ENCODE measurements at places on chromosomes 13 and 19. TPM values are rescaled to one million over a fixed set of nuclear protein-coding genes. Genes with fewer than 3 reads are reported as not detected.

The MEIOSIN gene
- total RNA-seq = not detected

The KCNRG gene
- 0.82 TPM for total RNA-seq

The ZNF441 gene
- 7.9 TPM for total RNA-seq

The ZNF226 gene
- total RNA-seq = 14.7 TPM

The MISP gene
- total RNA-seq = not detected

The LILRB5 gene
- not detected for total RNA-seq

The HMGB1 gene
- 650 TPM for total RNA-seq

The ICAM4 gene
- 0.99 TPM for total RNA-seq

The KBTBD6 gene
- 4.9 TPM for total RNA-seq

The ZNF793 gene
- 4.7 TPM for total RNA-seq

DNA sequence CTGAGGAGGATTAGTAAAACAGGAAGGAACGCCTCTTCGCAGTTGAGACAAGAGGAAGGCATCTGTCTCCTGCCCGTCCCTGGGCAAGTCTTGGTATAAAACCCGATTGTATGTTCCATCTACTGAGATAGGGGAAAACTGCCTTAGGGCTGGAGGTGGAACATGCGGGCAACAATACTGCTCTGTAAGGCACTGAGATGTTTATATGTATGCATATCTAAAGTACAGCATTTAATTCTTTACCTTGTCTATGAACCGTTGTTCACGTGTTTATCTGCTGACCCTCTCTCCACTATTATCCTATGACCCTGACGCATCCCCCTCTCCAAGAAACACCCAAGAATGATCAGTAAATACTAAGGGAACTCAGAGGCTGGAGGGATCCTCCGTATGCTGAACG, 722 bp upstream of the TIMM50 start:
- H3K27me3 ChIP-seq = no peaks in the 10 kb centered on the region
- H3K4me1 ChIP-seq = peaks cover 29% of the 10 kb centered on the region
- peak overlapping the region; percentile 97 for H3K27ac ChIP-seq
- DNase-seq = no peak
- H3K36me3 ChIP-seq = peaks cover 25% of the 10 kb centered on the region

DNA sequence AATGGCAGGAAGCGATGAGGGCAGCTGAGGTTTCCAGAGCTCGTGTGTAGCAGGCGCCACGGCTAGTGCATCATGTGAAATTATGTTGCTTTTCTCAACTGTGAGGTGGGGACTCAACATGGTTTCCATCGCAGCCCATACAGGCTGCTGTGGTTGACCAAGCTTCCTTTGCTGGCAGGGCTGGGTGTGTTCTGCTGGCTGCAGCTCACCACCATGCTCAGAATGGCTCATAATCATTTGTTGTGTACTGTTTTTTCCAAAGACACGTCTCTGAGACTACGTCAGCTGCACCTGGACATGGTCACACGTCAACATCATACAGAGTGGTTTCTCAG, 16.1 kb upstream of the RASA3 start:
- H3K27me3 ChIP-seq = peaks cover 37% of the 10 kb centered on the region
- peak overlapping the region; percentile 91 for H3K27ac ChIP-seq
- H3K4me1 ChIP-seq = peaks cover 81% of the 10 kb centered on the region
- peak; percentile 93 for DNase-seq
- H3K4me3 ChIP-seq = peak overlapping the region; percentile 58

GRCh38 chr13:30366088-30366487, 56.2 kb upstream of the UBE2L5 start:
- H3K4me3 ChIP-seq = no peak overlapping the region
- no peak for DNase-seq
- no peak overlapping the region for H3K27ac ChIP-seq

GRCh38 chr19:46442808-46443450, 14.2 kb upstream of the PNMA8C start:
- H3K27me3 ChIP-seq = peaks cover 3% of the 10 kb centered on the region
- no peak overlapping the region for H3K4me3 ChIP-seq
- H3K4me1 ChIP-seq = no peaks in the 10 kb centered on the region
- no peak overlapping the region for H3K27ac ChIP-seq
- no peak for DNase-seq

DNA sequence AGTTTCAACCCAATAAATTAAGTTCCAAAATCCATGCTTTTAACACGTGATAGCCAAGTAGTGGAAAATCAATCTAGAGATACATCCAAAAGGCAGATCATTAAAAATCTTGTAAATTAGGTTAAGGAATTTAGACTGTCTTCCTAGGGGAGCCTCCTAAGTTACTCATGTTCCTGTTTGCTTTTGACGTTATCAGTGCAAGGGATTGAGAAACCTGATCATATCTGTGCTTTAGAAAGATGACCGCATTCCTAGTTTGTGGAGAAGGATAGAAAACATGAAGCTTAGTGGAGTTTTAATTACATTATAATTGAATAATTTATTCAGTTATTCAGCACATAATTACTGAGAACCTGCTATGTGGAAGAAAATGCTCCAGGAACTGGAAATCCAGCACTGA, 251.0 kb upstream of the ARGLU1 start:
- H3K36me3 ChIP-seq = no peaks in the 10 kb centered on the region
- DNase-seq = no peak
- no peak overlapping the region for H3K27ac ChIP-seq
- H3K4me3 ChIP-seq = no peak overlapping the region

DNA sequence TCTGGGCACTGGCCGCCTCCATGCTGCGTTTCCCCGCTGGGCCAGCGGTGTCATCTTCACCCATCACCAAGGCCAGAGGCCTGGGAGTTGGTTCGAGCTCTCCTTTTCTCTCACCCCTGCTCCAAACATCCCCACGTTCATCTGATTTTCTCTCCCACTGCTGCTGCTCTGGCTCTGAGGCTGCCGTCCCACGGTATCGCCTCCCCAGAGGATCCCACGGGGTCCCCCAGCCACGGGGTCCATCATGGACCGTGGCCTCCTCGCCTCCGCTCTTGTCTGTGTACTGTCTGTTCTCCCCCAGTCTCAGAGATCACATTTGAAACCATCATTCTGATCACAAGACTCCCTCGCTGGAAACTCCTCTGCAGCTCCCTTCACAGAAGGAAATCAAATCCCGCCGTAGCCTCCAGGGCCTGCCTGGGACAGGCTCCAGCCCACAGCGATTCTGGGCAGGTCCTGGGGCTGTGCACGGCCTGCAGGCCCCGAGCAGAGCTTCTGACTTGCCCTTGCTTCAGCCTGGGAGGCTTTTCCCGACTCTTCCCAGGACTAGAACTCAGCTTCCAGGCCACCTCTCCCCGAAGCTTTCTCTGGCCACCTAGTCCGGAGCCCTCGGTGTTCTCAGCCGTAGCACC, 64.2 kb downstream of the SOX1 start:
- no peak overlapping the region for H3K27ac ChIP-seq
- H3K36me3 ChIP-seq = no peaks in the 10 kb centered on the region
- DNase-seq = no peak
- no peak overlapping the region for H3K4me3 ChIP-seq
- no peaks in the 10 kb centered on the region for H3K27me3 ChIP-seq

- peaks cover 93% of the 10 kb centered on the region for H3K36me3 ChIP-seq
- DNase-seq = no peak
- H3K27ac ChIP-seq = no peak overlapping the region
- no peaks in the 10 kb centered on the region for H3K27me3 ChIP-seq
- H3K4me1 ChIP-seq = peaks cover 6% of the 10 kb centered on the region
- no peak overlapping the region for H3K4me3 ChIP-seq
These were observed 22.6 kb downstream of the MED4 start for GRCh38 chr13:48072304-48072703.

DNA sequence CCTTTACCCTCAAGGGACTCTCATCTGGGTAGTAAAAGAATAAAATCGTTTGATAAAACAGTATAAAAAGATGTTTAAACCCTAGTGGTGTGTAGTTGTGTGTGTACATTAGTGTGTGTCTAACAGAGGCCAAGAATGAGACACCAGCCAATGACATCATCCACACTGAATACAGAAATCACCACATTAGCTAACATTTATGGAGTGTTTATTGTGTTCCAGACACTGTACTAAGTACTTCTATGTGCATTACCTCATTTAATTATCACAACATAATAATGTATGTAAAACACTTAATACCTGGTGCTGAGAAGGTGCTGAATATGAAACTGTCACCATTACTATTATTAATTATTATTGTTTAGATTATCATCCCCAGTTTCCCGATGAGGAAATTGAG, 49.1 kb upstream of the UQCRFS1 start:
- DNase-seq = no peak
- no peaks in the 10 kb centered on the region for H3K36me3 ChIP-seq
- H3K27ac ChIP-seq = no peak overlapping the region
- no peak overlapping the region for H3K4me3 ChIP-seq
- peaks cover 4% of the 10 kb centered on the region for H3K27me3 ChIP-seq
- H3K4me1 ChIP-seq = no peaks in the 10 kb centered on the region

DNA sequence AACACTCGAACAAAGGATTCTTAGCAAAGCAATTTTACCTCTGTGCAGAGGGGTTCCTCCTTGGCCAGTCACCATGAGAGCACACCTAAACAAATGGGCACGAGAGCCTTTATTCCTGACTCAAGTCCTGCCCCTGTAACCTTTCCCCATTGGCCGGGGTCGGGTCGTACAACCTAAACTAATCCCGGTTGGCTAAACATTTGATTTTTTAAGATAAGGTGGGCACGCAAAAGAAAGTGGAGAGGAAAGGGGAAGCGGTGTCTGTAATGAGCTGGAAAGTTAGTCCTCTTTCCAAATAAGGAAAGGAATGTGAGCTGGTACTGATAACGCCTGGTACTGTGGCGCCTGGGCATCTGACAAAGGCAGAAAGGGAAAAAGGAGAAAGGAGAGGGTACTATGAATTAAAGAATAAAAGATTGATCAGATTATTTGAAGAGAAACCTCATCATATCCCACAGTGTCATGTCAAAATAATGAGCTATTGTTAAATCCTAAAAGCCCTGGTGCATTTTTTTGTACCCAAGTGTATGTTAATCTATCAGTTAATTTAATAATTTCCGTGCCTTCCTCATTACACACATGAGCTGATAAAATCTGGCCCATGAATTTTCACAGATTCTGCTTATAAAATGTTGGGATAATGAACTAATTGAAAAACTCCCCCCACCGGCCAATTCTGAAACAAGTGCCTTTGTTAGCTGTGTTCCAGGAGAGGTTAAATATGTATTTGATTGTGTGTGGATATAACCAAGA, 335.7 kb downstream of the RFC3 start:
- no peaks in the 10 kb centered on the region for H3K27me3 ChIP-seq
- no peak overlapping the region for H3K4me3 ChIP-seq
- DNase-seq = no peak
- no peaks in the 10 kb centered on the region for H3K36me3 ChIP-seq
- peaks cover 14% of the 10 kb centered on the region for H3K4me1 ChIP-seq
- H3K27ac ChIP-seq = no peak overlapping the region

DNA sequence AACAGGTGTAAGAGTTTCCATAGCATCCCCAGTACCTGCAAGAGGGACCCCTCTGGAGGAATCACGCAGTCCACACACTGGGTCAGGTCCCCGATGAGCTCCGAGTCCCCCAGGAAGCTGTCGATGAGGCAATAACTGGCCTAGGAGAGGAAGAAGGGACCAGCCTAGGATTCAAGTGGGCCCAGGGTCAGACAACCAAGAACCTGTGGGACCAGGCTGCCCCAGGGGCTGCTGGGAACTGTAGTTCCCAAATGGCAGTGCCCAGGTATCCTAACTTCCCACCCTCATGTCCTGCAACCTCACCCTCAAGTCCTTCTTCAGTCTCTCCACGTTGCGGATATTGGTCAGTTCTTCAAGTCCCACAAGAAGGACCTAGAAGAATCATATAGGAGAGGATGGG, 1.8 kb downstream of the FUZ start:
- H3K4me1 ChIP-seq = peaks cover 54% of the 10 kb centered on the region
- H3K27me3 ChIP-seq = no peaks in the 10 kb centered on the region
- peaks cover 22% of the 10 kb centered on the region for H3K36me3 ChIP-seq
- H3K27ac ChIP-seq = no peak overlapping the region

- H3K27ac ChIP-seq = no peak overlapping the region
- H3K36me3 ChIP-seq = no peaks in the 10 kb centered on the region
- DNase-seq = no peak
- H3K4me1 ChIP-seq = peaks cover 13% of the 10 kb centered on the region
- no peaks in the 10 kb centered on the region for H3K27me3 ChIP-seq
These were observed 76.5 kb downstream of the ZNF726 start for GRCh38 chr19:23991170-23991569.

DNA sequence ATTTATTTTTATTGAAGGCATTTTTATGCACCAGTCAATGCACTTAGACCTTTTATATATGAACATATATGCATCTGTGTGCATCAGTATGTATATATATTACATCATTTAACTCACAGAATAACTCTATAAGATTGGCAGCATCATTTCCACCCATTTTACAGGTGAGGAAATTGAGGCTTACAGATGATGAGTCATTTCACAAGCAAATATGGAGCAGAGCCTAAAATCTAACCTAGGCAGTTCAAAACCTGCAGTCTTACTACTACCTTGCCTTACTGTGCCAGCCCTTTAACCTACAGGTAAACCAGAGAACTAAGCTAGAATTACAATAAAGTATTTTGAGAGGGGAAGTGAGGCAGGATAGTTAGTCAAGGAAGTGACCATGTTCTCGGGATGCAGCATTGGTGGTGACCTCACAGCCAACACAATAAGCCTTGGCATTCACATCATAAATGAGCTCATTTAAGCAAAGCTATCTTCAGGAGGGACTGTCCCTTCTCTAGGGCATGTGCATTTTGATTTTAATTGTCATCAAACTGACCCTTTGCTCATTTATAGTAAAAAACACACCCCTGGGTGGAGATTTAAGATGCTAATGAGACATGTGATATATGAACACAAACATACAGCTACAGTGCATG, 274.3 kb downstream of the DCLK1 start:
- H3K27ac ChIP-seq = no peak overlapping the region
- no peak overlapping the region for H3K4me3 ChIP-seq
- H3K4me1 ChIP-seq = no peaks in the 10 kb centered on the region
- H3K27me3 ChIP-seq = peaks cover 5% of the 10 kb centered on the region

DNA sequence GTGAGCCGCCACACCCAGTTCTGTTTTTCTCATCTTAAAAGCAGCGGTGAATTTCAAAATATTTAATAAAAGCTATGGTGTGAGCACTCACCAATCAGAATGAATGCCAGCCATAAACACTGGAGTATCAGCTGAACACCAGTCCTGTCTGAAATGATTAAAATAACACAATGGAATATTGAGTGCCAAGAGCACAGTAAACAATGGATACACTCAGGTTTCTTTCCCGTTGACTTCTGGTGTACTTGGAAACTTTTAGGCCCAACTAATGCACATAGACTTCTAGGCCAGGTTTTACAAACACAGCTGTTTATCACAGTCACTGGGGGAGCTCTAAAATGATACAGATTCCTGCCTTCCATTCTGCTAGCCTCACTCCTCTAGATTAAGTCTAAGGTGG, 68.3 kb downstream of the SLC6A16 start:
- peaks cover 22% of the 10 kb centered on the region for H3K27me3 ChIP-seq
- H3K27ac ChIP-seq = no peak overlapping the region
- H3K4me1 ChIP-seq = no peaks in the 10 kb centered on the region
- peaks cover 3% of the 10 kb centered on the region for H3K36me3 ChIP-seq
- no peak for DNase-seq

GRCh38 chr13:75869981-75870380, 233.9 kb downstream of the LMO7 start:
- peaks cover 20% of the 10 kb centered on the region for H3K4me1 ChIP-seq
- peak; percentile 53 for DNase-seq
- H3K27me3 ChIP-seq = peaks cover 6% of the 10 kb centered on the region
- peak overlapping the region; percentile 70 for H3K27ac ChIP-seq

GRCh38 chr19:58498316-58499020, 13.3 kb downstream of the SLC27A5 start:
- peak overlapping the region; percentile 88 for H3K27ac ChIP-seq
- no peaks in the 10 kb centered on the region for H3K27me3 ChIP-seq
- peak overlapping the region; percentile 85 for H3K4me3 ChIP-seq
- H3K36me3 ChIP-seq = peaks cover 4% of the 10 kb centered on the region
- peak; percentile 18 for DNase-seq

- H3K36me3 ChIP-seq = peaks cover 47% of the 10 kb centered on the region
- no peaks in the 10 kb centered on the region for H3K27me3 ChIP-seq
- peak; percentile 92 for DNase-seq
- peak within 1 kb of the TSS; percentile 95 for H3K4me3 ChIP-seq
- peak within 1 kb of the TSS; percentile 92 for H3K27ac ChIP-seq
These were observed at the start of gene EEF2 for GRCh38 chr19:3984908-3985642. TSS of gene EEF2 (minus strand) at chr19:3985463. CDS start at chr19:3985380, 83 bp downstream.
